ENCODE measurements at places on chromosomes 3 and 15. TPM values are rescaled to one million over a fixed set of nuclear protein-coding genes. Genes with fewer than 3 reads are reported as not detected.

DNA sequence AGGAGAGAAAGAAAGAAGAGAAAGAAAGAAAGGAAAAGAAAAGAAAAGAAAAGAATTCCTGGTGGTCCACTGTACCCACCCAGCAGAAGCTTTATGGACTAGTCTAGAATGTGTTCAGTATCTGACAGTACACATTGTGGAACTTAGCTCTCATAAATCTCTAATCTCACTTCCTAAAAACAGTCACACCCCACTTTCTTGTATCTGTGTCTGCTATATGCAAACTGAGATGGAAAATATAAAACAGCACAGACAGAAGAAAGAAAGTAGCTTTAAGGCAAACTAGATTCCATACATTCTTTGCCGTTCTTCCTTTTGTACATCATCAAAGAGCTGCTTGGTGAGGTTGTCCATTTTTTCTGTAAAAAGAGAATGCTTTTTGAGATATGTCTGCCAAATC, 41.1 kb upstream of the GNB5 start:
- no peak for DNase-seq

Gene FEM1B
- 37.5 TPM for total RNA-seq

GRCh38 chr15:82183121-82184031, 79.2 kb downstream of the EFL1 start:
- DNase-seq = no peak

Gene NAA80
- 7.6 TPM for total RNA-seq
